ENCODE measurements at places on chromosomes 11 and 22.

GRCh38 chr11:118129471-118130172 is 23.0 kb downstream of the SCN4B start:
- no peak for DNase-seq

- no peak for DNase-seq
These were observed 2.5 kb downstream of the PCSK7 start for GRCh38 chr11:117229411-117229810.

DNA sequence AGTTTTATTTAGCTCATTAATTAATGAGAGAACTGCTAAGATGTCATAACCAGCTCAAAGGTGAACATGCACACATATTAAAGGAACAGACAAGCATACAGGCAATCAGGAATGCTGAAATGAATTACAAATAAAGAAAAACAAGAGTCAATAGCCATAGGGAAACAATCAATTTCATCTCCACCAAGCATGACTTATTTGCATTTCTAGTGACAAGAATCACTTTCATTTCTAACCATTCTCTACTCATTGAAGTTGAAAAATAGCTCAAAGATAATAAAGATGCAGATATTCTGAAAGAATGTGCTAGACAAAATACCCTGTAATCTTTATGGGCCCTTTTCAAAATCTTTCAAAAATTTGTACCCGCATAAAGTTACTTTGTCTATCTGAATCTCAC is 23.2 kb downstream of the ISX start:
- no peak for DNase-seq

GRCh38 chr11:134363592-134363991 is 31.8 kb downstream of the GLB1L2 start:
- DNase-seq = no peak

DNA sequence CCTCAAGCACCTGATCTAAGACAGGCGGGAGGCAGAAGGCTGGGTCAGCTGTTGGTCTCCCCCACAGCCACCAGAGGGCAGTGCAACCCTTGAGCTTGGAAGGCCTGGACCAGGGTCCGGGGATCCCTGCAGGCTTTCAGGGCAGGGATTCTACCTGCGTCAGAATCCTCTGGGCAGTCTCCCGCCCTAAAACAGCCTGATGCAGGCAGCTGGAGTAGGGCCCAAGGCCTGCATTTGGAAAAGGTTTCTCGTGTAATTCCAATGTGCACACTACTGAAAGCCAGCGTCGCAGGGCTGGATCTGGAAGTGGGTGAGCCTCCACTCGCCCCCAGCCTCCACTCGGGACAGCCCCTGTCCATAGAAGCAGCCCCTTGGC is 31.8 kb downstream of the BID start:
- peak; percentile 49 for DNase-seq

All from DMS153 (cell line).